RPMI7951 (cell line): ENCODE measurements at places on chromosomes 2 and 18. TPM values are rescaled to one million over a fixed set of nuclear protein-coding genes. Genes with fewer than 3 reads are reported as not detected.
A peak's percentile ranks its signal among the peaks of the same experiment; 100 is the strongest.

TCF23 gene
- not detected in 2 replicates for total RNA-seq

REG3G gene
- total RNA-seq, result not detected in 2 replicates

GRCh38 chr2:230873661-230874401 is 9.1 kb downstream of the ITM2C start:
- DNase-seq, result no peak

DNA sequence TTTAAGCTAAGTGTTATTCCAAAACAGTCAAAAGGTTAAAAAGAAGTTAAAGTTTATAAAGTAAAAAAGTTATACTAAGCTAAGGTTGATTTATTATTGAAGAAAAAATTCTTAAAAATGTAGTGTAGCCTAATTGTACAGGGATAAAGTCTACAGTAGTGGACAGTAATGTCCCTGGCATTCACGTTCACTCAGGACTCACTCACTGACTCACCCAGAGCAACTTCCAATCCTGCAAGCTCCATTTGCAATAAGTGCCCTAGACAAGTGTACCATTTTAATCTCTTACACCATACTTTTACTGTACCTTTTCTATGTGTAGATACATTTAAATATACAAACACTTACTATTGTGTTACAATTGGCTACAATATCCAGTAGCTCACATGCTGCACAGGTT is 86.1 kb downstream of the CACNB4 start:
- no peak for DNase-seq

GRCh38 chr2:164542581-164543021 is 78.7 kb downstream of the GRB14 start:
- peak; percentile 74 for DNase-seq
